ENCODE measurements at places on chromosomes 16 and 17. TPM values are rescaled to one million over a fixed set of nuclear protein-coding genes. Genes with fewer than 3 reads are reported as not detected.

The RRAD gene
- 2.8 TPM for total RNA-seq

DNA sequence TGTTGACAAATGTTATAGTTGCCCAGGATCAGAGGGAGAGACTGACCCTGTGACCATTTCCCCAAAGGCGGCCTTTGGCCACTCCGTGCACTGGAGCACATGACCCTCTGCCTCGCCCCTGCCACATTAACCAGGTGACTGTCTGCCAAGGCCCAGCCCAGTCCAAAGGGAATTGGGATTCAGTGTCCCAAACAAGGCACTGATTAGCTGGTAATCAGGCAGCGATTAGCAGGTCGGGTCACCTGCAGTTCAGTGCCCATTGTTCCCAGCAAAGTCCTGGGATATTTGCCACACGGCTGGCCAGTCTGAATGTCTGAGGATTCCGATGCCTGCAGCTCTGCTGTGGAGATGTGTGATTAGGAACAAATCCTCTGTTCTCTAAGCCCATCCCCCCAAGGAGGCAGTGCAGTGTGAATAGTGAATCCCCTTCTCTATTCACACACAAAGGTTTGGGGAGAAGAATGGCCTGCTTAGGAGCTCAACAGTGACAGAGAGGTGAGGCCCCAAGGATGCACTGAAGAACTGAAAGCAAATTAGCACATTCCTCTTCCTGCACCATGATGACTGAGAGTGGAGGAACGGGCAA lies 123.1 kb upstream of the MAF start:
- DNase-seq, result no peak

The VMP1 gene
- 203 TPM for total RNA-seq

DNA sequence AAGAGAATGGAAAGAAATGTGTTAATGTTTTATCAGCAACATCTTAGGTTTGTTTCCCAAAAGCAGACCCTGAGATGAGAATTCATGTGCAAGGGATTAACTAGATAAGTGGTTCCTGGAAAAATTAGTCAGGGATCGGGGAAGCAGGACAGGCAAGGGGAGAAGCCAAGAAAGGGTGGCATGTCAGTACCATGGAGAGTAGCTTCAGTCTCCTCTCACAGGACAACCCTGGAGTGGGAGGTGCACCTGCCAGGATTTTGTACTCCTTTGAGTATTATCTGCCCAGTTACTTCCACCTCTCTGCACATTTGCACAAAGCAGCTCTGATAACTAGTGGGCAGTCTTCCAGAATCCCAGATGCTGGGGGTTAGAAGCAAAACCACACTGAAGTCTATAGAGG lies 117.0 kb downstream of the RGS9 start:
- DNase-seq, result no peak

- no peak for DNase-seq
Measured at GRCh38 chr17:31250229-31250628, 46.8 kb downstream of the OMG start.

GRCh38 chr16:1263591-1264344 lies 7.9 kb downstream of the TPSD1 start:
- no peak for DNase-seq

DNA sequence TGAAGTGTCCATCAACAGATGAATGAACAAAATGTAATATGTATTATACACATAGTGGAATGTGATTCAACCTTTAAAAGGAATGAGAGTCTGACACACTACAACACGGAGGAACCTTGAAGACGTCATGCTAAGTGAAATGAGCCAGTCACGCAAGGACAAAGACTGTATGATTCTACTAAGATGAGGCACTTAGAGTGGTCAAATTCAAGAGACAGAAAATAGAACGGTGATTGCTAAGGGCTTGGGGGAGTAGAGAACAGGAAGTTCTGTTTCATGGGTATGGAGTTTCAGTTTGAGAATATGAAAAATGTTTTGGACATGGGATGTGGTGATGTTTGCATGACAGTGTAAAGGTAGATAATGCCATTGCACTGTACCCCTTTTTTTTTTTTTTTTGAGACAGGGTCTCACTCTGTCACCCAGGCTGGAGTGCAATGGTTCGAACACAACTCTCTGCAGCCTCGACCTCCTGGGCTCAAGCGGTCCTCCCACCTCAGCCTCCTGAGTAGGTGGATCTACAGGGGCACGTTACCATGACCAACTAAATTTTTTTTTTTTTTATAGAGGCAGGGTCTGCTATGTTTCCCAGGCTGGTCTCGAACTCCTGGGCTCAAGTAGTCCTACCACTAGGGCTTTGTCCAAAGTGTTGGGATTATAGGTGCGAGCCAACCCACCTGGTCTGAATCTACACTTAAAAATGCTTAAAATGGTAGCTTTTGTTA lies 2.9 kb upstream of the CCDC102A start:
- DNase-seq, result no peak

The PLEKHH3 gene
- total RNA-seq, result 19.1 TPM
